CD4-positive, alpha-beta T cell treated with Interleukin-15 for 1 hour (primary cell): ENCODE measurements at places on chromosomes 1 and 21.

DNA sequence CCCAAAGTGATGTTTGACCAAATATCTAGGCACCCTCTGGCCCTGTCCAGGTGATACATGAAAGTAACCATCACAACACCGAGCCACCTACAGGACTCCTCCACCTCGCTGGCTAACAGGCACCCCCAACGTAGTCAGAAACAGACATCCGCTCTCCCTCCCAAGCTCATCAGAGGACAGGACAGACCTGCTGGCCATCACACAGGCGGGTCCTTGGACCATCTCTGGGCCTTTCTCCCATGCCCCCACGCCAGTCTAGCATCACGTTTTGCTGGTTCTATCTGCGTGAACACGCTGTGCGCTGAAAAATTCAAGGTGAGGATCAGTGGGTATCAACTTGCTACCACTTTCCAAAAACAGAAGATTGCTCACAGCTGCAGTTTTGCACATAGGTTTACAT lies 21.4 kb upstream of the ADARB1 start:
- DNase-seq = no peak

DNA sequence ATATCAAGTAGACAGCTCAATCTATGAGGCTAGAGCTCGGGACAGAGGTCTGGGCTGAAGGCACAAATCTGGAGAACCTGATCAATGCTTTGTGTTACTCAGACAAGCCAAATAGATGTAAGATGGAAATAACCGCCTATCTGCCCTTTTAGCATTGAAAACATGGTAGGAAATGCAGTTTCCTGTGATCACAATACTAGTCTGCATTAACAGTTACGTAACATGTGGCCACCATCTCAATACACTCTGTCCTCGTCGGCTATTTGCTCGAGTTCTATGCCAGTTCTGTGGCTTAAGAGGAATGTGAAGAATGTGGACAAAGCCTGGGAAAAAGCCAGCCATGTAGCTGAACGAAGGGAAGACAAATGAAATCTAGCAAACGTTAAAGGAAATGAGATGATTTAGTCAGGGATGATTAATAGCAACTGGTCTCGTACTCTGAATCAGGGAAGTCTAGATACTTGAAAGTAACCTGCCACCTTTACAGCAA lies 73.3 kb downstream of the HSF2BP start:
- DNase-seq = no peak

GRCh38 chr21:38323721-38324531 lies 67.1 kb downstream of the KCNJ15 start:
- DNase-seq = no peak

DNA sequence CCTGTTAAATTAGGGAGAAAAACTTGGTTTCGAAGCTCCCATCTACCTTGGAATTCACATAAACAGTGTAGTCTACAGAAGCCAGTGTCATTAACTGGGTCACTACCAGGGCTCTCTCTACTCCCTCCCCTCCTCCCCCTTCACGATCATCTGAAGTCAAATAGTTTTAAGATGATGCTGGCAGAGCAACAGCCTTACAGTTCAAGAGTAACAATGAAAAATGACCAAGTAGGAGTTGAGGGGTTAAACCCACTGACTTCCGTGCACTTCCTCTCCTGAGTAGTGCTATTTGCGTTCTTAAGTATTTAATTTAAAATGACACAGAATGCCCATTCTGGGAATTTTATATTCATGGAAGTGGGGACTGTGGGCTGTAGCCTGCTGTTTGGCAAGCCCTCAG lies 236.9 kb downstream of the SIPA1L2 start:
- no peak for DNase-seq

- DNase-seq = no peak
Measured at GRCh38 chr1:214464445-214465287, 86.7 kb downstream of the PTPN14 start.

DNA sequence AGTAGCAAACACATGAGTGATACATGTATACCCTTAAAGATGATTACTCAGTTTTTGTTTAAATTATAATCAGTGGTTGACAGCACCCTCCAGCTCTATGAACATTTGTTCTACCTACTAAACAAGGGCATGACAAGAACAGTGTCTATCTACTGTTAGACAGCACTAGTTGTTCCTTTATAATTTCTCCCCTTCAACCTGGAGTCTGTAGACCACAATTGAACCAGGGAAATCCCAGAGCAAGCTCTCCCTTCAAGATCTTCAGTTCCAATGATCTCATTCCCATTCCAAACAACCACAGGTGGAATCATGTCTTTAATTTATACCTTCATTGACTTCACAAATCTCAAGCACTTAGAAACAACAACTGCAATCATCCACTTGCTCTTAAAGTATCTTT lies 216.1 kb downstream of the HHIPL2 start:
- DNase-seq = no peak

- no peak for DNase-seq
Measured at GRCh38 chr1:112997781-112998180, 41.8 kb upstream of the SLC16A1 start.

DNA sequence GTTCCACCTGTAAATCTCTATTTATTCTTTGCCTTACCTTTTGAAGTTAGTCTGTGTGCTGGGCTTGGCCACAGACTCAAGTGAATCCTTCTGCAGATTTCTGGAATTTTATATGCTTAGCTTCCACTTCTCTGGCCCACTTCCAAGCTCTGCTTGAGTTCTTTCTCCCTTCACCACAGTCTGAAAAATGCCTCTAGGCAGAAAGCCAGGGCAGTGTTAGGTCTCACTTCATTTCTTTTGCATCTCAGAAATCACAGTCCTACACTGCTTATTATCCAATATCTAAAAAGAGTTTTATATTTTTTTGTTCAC lies 48.9 kb downstream of the INKA2 start:
- DNase-seq = no peak

DNA sequence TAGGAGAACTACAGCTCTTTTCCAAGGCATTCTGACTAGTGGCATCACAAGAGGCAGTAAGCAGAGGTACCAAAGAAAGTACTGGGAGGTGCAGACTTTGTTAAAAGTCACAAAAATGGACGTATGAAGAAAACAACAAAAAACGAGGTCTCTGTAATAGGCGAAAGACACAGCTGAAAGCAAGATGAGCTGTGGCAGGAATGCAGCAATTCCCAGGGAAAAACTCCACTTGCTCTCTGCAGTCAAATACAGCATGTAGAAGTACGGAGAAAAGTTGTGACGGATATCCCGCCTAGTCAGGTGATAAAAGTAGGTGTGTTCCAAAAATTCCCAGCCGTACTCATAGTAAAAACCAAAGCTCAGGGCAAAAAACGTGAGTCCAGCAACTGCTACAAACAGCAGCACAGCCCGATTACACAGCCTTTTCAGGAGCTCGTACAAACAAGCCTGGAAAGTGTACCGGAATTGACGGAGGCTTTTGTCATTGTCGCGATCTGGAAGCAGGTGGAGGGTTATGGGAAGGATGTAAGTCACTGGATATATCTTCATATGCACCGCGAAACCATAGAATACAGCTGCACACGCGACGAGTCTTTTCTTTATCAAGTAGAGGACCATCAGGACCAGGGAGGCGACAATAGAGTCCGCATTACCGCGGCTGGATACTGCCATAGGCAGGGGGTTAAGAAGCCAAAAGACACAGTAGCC lies 979 bp downstream of the PIGM start:
- no peak for DNase-seq

- no peak for DNase-seq
Measured at GRCh38 chr1:40421431-40422384, 28.6 kb upstream of the ZFP69B start.

DNA sequence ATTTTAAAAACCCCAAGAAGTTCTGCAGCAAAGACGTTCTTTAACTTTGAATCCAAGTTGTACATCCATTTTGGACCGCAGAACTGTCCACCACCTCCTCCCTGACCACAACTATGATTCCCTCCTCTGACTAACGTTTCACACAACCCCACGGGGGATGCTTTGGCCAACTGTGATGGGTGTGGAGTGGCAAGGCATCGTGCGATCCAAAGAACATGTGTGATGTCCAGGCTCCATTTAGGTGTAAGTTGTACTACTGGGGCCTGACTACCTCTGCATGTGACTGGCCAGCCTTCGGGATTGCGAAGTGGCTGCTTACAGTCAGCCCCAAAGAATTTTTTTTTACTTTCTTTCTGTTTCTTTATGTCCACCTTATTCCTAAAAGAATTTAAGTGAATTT lies 6.7 kb downstream of the KCNJ15 start:
- no peak for DNase-seq

DNA sequence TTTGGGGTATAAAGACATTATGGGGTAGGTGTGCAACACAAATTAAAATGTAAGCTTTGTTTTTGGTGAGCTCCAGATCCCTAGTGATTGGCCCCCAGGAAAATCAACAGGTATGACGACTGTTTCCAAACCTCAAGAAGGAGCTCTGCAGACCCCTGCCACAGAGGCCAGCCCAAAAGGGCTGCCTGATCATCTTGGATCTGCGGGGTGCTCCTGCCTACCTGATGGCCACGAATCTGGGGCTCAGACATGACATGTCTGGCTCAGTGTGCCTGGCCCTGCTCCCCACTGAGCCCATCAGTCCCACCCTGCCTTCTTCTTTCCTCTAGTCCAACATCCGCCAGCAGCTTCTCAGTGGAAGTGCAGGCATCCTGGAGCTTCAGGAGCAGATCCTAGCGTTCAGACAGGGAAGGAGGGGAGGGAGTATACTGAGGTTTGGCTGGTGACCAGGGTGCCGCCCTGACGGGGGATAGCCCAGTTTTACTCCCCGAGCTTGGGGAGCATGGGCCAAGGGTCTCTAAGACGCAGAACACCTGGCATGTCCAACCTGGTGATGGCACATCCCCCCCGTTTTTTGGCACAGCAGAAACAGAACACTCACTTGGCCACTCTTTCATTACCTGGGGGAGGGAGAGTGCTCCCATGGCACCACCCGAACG lies 31.8 kb downstream of the ZNF496 start:
- no peak for DNase-seq

DNA sequence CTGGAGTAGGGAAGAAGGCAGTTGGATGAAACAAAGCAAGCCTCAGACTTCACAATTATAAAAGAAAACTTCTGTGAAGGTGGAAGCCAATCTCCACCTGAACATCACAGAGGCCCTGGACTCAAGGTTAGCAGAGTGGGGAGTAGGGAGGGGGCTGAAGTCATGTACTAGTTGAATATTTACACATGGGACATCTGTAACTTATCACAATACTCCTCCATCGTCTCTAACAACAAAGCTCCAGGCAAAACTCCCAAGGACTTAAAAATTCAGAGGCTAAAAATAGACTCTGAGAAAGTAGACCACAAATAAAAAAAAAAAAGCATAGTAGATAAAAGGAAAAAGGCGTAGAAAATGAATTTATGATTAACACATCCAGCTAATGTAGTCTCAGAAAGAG lies 326.3 kb upstream of the PKN2 start:
- no peak for DNase-seq

- no peak for DNase-seq
Measured at GRCh38 chr1:46003315-46003714, 129.1 kb downstream of the PIK3R3 start.

DNA sequence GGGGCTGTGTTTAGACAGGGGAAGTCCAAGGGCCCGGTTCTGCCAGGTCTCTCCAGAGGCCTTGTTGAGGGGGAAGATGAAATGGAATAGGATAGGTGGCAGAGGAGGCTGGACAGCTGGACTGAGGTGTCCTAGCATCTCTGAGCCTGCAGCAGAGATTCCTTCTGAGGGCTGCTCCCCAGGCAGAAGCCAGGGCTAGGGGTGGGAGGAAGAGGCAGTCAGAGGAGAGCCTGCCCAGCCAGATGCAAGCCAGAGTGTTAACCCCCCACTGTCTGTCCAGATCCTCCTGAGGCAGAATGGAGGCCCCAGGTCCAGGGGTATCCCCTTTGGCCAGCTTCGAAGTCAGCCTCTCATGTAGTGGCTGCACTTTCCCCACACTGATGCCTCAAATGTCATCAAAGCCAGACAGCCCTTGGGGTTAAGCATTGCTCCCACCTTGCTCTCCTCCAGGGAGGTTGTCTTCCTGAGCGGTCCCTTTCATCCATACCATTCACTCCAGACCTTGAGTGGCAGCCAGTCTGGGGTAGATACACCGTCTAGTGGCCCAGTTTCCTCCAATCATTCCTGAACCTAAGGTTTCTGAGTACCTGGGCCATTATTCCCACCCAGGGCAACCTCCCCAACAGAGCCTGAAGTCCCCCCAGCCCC lies 1.7 kb downstream of the CSF1 start:
- DNase-seq = no peak
